ENCODE measurements at places on chromosomes 4 and X. TPM values are rescaled to one million over a fixed set of nuclear protein-coding genes. Genes with fewer than 3 reads are reported as not detected.
A peak's percentile ranks its signal among the peaks of the same experiment; 100 is the strongest.

GRCh38 chrX:8313844-8314243, 142.8 kb upstream of the VCX2 start:
- no peaks in the 10 kb centered on the region for H3K36me3 ChIP-seq
- no peaks in the 10 kb centered on the region for H3K4me1 ChIP-seq
- no peak overlapping the region for H3K4me3 ChIP-seq

DNA sequence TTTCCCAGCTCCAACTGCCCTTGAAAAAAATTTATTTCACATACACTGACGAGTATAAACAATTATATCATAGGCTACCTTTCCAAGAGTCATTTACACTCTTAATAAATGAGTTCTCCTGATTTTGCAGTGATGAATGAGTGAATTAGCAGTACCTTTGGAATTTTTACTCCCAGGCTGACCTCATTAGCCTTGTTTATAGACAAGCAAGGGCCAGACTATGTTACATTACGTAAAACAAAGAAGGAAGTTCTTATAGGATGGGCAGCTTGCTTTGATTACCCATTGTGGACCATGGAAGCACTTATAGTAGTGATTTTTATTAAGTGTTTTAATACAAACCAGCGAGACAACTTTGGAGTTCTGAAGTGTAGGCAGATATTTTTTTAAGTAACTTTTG, 112.9 kb upstream of the C1QTNF7 start:
- H3K27me3 ChIP-seq = no peaks in the 10 kb centered on the region
- H3K4me1 ChIP-seq = no peaks in the 10 kb centered on the region
- H3K27ac ChIP-seq = no peak overlapping the region
- no peak for DNase-seq
- no peak overlapping the region for H3K4me3 ChIP-seq

GRCh38 chrX:29813174-29813573, 402.2 kb upstream of the MAGEB2 start:
- no peak overlapping the region for H3K4me3 ChIP-seq
- no peak for DNase-seq
- no peaks in the 10 kb centered on the region for H3K36me3 ChIP-seq
- H3K27ac ChIP-seq = no peak overlapping the region
- H3K4me1 ChIP-seq = no peaks in the 10 kb centered on the region

DNA sequence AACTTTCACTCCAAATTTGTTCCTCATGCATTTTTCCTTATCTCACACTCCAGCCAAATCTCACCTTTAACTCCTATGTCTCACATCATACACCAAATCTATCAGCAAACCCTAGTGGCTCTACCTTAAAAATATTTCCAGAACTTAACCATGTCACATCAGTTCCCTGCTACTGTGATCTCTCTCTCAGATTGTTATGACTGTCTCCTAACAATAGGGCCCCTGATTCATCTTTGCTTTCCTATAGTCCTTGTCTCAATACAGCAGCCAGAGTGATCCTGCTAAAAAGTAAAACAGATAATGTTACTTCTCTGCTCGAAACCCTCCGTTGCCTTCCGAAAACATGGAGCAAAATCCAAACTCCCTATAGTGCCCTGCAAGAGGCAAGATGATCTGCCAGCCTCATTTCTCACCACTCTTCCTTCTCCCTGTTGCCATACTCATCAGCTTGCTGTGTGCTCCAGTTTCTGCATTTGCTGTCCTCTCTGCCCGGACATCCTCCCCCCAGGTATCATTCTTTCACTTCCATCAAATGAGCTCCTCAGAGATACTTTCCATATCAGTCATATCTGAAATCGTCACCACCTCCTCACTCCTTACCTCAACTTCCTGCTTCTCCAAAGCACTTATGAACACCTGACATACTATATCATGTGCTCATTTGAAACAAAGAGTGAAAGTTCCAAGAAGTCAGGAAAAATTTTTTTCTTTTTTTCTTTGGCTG, 293.4 kb upstream of the NR3C2 start:
- no peak overlapping the region for H3K4me3 ChIP-seq
- H3K4me1 ChIP-seq = no peaks in the 10 kb centered on the region
- no peak overlapping the region for H3K27ac ChIP-seq
- H3K27me3 ChIP-seq = no peaks in the 10 kb centered on the region
- no peaks in the 10 kb centered on the region for H3K36me3 ChIP-seq
- DNase-seq = no peak

DNA sequence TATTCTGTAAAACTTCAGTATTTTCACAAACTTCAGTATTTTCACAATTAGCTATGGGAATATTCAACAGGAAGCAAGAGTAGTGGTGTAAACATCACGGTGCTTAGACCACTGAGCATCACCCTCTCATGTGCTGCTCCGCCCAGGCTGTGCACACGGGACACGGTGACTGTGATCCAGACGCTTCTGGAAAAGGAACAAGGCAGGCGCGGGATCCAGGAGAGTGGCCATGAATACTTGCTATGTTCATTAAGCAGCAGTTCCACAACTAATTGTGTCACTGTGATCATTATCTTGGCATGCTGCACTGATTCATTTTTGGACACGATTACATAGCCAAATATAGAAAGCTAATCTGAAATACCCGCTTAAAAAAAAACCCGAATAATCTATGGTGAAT, 19.6 kb upstream of the FAT1 start:
- H3K36me3 ChIP-seq = no peaks in the 10 kb centered on the region
- H3K27ac ChIP-seq = no peak overlapping the region
- no peaks in the 10 kb centered on the region for H3K4me1 ChIP-seq
- H3K27me3 ChIP-seq = no peaks in the 10 kb centered on the region
- no peak overlapping the region for H3K4me3 ChIP-seq

- peak within 1 kb of the TSS; percentile 85 for H3K27ac ChIP-seq
- no peaks in the 10 kb centered on the region for H3K36me3 ChIP-seq
- H3K4me1 ChIP-seq = no peaks in the 10 kb centered on the region
- peak within 1 kb of the TSS; percentile 34 for H3K4me3 ChIP-seq
- peak; percentile 88 for DNase-seq
These were observed at the start of gene ARX for GRCh38 chrX:25015486-25016360. Gene ARX (minus strand): TSS chrX:25015965. CDS start chrX:25015737, 228 bp downstream.

DNA sequence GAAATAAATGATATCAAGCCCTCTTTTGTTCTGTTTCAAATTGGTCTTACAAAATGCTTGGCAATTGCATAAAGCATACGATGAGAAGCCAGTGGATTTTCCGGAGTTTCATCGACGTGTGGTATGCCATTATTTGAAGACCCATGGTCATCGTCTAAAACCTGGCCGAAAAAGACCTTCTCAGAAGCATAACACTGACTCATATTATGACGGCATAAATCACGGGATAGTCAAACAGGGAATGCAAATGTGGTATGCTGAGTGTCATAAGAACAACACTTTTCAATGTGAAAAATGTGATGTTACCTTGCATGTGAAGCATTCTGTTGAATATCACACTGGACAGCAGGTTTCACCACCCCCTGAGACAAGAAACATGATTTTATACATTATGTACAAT, 695.2 kb downstream of the GRXCR1 start:
- H3K27me3 ChIP-seq = no peaks in the 10 kb centered on the region
- no peaks in the 10 kb centered on the region for H3K4me1 ChIP-seq
- H3K36me3 ChIP-seq = no peaks in the 10 kb centered on the region
- H3K27ac ChIP-seq = no peak overlapping the region
- no peak overlapping the region for H3K4me3 ChIP-seq

- no peak overlapping the region for H3K4me3 ChIP-seq
- no peaks in the 10 kb centered on the region for H3K27me3 ChIP-seq
- no peaks in the 10 kb centered on the region for H3K36me3 ChIP-seq
- no peak for DNase-seq
These were observed 33.5 kb upstream of the CHRNA9 start for GRCh38 chr4:40301603-40302002.

DNA sequence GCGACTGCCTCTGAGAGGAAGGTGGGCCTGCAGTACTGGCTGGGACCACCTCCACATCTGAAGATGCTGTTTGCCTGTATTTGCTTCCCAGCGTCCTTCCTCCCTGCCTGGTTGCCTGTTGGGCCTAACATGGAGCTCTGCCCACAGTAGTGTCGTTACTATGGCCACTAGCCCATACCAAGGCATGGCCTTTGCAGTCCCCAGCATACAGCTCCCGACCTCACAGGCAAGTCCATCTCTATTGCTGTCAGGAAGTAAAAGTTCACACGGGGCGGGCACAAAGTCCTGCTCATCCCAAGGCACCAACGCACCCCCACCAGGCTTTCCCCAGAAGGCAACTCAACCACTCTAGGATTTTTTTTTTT, 71.6 kb downstream of the MAML3 start:
- no peaks in the 10 kb centered on the region for H3K27me3 ChIP-seq
- H3K36me3 ChIP-seq = no peaks in the 10 kb centered on the region
- peaks cover 23% of the 10 kb centered on the region for H3K4me1 ChIP-seq

DNA sequence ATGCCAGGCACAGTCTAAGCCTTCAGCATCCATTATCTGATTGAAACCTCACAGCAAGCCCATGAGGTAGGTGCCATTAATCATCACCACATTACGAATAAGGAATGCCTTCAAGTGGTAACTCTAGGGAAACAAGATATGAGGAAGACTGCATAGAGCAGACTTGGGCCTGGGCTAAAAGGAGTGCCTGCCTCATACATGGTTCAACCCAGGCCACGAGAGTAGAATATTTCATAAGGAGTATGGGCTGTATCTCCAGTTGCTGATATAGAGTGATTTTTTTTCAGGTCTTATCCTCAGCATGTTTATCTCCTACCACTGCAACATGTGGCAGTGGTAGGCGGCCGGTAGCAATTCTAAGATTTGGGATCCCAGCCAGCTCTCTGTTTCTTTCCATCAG, 51.7 kb downstream of the ATP11C start:
- H3K4me3 ChIP-seq = no peak overlapping the region
- no peak for DNase-seq
- no peaks in the 10 kb centered on the region for H3K27me3 ChIP-seq
- H3K27ac ChIP-seq = no peak overlapping the region
- H3K36me3 ChIP-seq = no peaks in the 10 kb centered on the region

GRCh38 chrX:53677286-53677685, 9.2 kb downstream of the HUWE1 start:
- no peak for DNase-seq
- no peaks in the 10 kb centered on the region for H3K36me3 ChIP-seq
- H3K4me1 ChIP-seq = no peaks in the 10 kb centered on the region
- H3K4me3 ChIP-seq = no peak overlapping the region

GRCh38 chr4:170721812-170722373, 632.1 kb upstream of the AADAT start:
- H3K27me3 ChIP-seq = no peaks in the 10 kb centered on the region
- DNase-seq = no peak
- H3K27ac ChIP-seq = no peak overlapping the region
- no peak overlapping the region for H3K4me3 ChIP-seq
- H3K36me3 ChIP-seq = no peaks in the 10 kb centered on the region

GRCh38 chrX:130057209-130057608, 53.1 kb downstream of the ELF4 start:
- no peaks in the 10 kb centered on the region for H3K36me3 ChIP-seq
- no peaks in the 10 kb centered on the region for H3K4me1 ChIP-seq
- no peaks in the 10 kb centered on the region for H3K27me3 ChIP-seq
- no peak overlapping the region for H3K4me3 ChIP-seq
- H3K27ac ChIP-seq = no peak overlapping the region

DNA sequence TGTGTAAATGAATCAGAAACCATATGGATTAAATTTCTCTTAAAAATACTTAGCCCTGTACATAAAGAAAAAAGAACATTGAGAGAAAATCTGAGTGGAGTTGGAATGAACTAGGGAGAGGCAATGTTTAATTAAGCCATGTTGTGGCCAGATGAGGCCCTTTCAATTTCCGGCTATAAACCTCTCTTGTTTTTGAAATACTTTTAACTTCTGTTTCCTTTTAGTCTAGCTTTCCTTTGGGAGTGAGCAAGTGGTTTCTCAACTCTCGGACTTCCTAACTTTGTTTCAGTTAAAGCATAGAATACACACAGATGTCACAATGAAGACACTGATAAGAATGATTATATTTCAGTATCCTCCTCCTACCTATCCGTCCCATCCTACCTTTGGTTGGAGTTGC, 197.2 kb downstream of the ARHGAP24 start:
- no peaks in the 10 kb centered on the region for H3K36me3 ChIP-seq
- no peaks in the 10 kb centered on the region for H3K27me3 ChIP-seq
- no peak overlapping the region for H3K27ac ChIP-seq
- no peaks in the 10 kb centered on the region for H3K4me1 ChIP-seq
- no peak for DNase-seq

DNA sequence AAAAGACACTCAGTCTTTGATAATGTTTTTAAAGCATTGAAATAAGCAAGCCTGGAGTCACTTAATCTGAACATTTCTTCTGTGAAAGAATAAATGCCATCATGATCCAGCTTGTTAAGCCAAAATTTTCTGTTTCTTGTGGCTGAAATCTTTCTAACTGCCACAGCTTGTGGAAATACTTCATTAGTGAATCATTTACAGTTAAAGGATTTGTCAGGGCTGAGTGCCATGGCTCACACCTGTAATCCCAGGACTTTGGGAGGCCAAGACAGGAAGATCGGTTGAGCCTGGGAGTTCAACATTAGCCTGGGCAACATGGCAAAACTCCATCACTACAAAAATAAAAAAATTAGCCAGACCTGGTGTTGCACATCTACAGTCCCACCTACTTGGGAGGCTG, 93.3 kb upstream of the PDE5A start:
- no peaks in the 10 kb centered on the region for H3K27me3 ChIP-seq
- no peak overlapping the region for H3K27ac ChIP-seq
- no peak for DNase-seq
- no peaks in the 10 kb centered on the region for H3K4me1 ChIP-seq

- H3K4me1 ChIP-seq = no peaks in the 10 kb centered on the region
- H3K36me3 ChIP-seq = no peaks in the 10 kb centered on the region
- DNase-seq = no peak
- H3K27ac ChIP-seq = no peak overlapping the region
These were observed 50.2 kb upstream of the GPRIN3 start for GRCh38 chr4:89357787-89358186.

DNA sequence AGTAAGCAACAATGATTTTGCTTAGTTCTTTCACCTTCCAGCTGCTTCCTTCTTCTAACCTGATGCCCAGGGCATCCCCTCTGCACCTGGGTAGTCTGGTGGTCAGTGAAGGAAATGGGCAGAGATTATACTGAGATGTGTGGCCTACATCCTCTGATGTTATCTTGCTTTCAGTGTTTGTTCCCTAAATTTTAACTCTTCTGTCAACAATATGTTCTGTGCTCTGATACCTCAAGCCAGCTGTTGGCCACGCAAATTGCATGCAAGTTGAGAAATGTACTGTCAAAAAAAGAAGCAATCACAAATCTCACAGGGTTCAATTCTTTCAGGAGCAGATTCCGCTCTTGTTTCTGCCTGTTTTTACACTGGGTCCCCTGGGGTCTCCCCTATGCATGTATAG, 73.8 kb downstream of the FBXW7 start:
- H3K27me3 ChIP-seq = no peaks in the 10 kb centered on the region
- no peak overlapping the region for H3K27ac ChIP-seq
- no peaks in the 10 kb centered on the region for H3K36me3 ChIP-seq

- H3K27ac ChIP-seq = no peak overlapping the region
- H3K27me3 ChIP-seq = no peaks in the 10 kb centered on the region
- H3K4me1 ChIP-seq = no peaks in the 10 kb centered on the region
- no peak overlapping the region for H3K4me3 ChIP-seq
These were observed 44.5 kb downstream of the SCFD2 start for GRCh38 chr4:53321151-53321983.

GRCh38 chr4:77201343-77201742, 44.3 kb downstream of the CCNG2 start:
- H3K27me3 ChIP-seq = no peaks in the 10 kb centered on the region
- H3K4me1 ChIP-seq = no peaks in the 10 kb centered on the region
- no peak overlapping the region for H3K27ac ChIP-seq
- H3K36me3 ChIP-seq = no peaks in the 10 kb centered on the region

The HMGN5 gene
- total RNA-seq = 8.0 TPM

The NPY2R gene
- not detected for total RNA-seq

The TBC1D19 gene
- 20.9 TPM for total RNA-seq

The BCORL1 gene
- 30.0 TPM for total RNA-seq

The VEGFD gene
- 0.66 TPM for total RNA-seq

The MAGEA1 gene
- not detected for total RNA-seq

The NKX6-1 gene
- total RNA-seq = 0.20 TPM

The COL4A6 gene
- 10.6 TPM for total RNA-seq

The USP26 gene
- not detected for total RNA-seq

The CRMP1 gene
- 5.5 TPM for total RNA-seq

The PAGE2B gene
- total RNA-seq = not detected

Data from ovary (tissue), 10 donors.